Naive thymus-derived CD8-positive, alpha-beta T cell (primary cell): ENCODE measurements at places on chromosomes 11 and 22.

DNA sequence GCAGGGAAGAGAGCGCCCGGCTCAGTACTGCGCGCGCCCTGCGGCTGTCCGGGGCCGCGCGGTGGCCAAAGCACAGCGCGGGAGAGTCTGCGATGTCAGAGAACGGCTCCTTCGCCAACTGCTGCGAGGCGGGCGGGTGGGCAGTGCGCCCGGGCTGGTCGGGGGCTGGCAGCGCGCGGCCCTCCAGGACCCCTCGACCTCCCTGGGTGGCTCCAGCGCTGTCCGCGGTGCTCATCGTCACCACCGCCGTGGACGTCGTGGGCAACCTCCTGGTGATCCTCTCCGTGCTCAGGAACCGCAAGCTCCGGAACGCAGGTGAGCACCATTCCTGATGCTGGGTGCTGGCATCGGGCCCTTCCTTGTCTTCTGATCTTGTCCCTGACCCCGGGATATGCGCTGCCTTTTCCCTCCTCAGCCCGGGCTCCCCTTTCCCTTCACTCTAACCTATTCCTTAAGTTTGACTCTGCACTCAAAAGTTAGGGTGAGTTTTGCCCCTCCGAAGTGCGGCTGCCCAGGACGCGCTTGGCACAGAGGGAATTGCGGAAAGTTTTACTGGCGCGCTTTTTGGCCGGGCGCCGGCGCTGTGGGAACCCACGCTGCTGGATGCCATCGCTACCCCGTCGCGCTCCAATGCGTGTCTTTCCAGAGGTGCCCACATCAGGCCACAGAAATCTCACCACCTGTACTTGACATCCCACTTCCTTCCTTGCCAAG is at the start of gene MTNR1B:
Gene MTNR1B, plus strand, starts transcription at position 18 of the 714 bp plus-strand sequence. Its CDS starts 75 bp downstream, at position 93.
- no peak for DNase-seq

- DNase-seq: no peak
Measured at GRCh38 chr11:10927538-10927937, 69.7 kb upstream of the ZBED5 start.

- no peak for DNase-seq
Measured at GRCh38 chr11:119728211-119728626, 781 bp downstream of the NECTIN1 start.

- DNase-seq: no peak
Measured at GRCh38 chr11:123330471-123330870, 99.6 kb upstream of the GRAMD1B start.

- DNase-seq: no peak
Measured at GRCh38 chr11:47280860-47281259, 10.9 kb downstream of the MADD start.

GRCh38 chr22:50502096-50502495 is 5.4 kb downstream of the LMF2 start:
- DNase-seq: no peak

DNA sequence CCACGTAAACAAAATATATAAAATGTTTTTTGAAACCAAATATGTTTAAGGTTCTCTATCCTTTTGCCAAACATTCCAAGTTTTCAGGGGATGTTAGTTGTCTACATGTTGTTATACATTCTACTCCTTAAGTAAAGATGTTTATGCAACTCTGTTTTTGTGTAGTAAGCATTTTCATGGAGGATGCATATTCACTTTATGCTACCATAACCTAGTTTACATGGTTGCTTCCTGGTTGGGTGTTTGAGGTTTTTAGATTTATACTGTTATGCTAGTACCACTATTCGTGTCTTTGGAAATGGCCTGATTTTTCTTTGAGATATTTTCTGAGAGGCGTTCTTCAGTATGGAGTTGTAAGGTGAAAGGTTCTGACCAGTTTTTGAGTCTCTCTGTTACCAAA is 131.1 kb upstream of the SORL1-AS1 start:
- no peak for DNase-seq

DNA sequence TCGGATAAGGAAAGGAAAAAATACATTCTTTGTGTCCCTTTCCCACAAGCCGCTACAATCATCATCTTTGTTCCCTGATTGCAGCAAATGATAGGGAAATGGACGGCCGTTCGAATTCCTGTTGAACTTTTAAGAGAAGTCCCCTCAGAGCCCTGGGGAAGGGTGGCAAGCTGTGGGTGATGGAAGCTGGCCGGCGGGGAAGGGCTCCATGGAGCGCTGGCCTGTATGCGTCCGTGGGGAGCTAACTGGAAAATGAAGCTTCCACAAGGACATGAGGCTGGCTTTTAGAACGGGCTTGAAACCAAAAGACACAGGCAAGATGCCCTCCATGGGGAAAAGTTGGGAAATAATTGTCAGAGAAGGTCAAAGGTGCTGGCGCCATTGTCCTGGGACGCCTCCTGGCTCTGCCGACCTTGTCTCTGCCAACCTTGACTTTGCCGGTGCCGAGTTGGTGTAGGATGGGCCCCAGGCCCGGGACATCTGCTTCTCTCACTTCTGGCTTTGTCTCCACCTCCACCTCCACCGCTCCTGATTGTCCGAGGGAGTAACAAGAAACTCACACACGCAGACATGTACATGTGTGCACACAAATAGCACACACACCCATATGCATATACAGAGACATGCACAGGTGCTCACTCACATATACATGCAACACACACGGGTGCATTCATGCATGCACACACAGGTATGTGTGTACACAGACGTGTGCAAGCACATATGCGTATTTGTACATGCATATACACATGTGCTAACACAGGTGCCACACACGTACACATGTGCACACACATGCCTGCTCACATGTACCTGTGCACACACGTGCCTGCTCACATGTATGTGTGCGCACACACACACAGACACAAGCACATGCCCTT is 14.5 kb upstream of the PPARA start:
- no peak for DNase-seq

DNA sequence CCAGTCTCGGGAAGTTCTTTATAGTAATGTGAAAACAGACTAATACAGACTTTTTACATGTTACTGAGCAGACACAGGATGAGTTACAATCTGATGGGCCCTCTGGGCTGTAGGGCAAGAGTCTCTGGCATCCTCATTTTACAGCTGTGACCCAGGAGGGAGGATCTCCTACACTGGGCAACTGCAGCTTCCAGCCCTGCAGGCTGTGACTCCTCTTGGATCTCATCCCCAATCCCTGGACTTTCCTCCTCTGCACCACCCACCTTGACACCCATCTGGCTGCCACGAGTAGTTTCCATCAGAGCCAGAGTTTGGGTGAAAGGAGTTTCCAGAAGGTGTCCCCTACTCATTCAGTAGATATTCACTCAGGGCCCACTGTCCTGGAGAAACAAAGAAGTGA is 48.9 kb upstream of the MYEOV start:
- no peak for DNase-seq

DNA sequence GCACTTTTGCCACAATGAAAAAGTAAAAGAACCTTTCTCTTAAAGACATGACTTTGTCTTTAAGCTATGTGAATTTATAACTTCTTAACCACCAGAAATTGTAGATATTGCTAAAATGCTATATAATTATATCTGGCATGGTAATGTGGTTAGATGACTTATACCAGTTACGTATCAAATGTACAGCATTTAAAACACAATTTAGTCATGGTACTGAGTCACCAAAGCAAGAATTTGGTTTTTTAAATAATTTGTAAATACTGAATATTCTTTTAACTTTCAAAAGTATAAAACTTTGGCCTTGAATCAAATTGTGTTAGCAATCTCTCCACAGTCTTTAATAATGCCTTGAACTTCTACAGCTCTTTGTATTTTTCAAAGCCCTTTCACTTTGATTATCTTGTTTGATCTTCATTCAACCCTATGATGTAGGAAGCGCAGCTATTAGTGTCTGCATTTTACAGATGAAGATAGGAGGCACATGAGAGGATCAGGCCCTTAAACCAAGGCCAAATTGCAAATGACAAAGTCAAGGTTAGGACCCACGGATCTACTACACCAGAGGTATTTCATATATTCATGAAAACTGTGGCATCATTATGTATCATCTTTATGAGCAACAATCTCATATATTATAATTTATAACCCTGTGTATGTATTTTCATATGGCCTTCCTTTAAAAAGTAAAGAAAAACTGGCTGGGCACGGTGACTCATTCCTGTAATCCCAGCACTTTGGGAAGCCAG is 4.4 kb upstream of the SYTL2 start:
- DNase-seq: no peak

- DNase-seq: no peak
Measured at GRCh38 chr11:17853280-17853679, 118.7 kb downstream of the KCNC1 start.

DNA sequence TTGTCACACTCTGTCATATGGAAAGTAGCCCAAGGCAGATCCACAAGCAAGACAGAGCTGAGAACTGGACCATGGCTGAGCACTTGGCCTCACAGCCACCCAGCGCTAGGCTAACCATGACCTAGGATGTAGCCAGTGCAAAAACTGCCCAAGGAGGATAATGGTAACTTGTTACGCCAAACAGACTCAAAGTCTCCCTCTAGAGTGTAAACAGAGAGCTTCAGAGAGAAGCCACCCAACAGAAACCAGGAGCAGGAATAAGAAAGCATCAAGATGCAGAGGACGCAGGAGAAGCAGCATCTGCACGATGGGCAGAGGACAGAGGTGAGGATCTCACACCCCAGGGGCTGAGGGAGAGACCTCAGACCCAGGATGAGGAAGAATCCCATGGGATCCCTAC is 97.9 kb downstream of the RCN1 start:
- DNase-seq: no peak

- DNase-seq: no peak
Measured at GRCh38 chr22:49602481-49602880, 225.2 kb downstream of the BRD1 start.

DNA sequence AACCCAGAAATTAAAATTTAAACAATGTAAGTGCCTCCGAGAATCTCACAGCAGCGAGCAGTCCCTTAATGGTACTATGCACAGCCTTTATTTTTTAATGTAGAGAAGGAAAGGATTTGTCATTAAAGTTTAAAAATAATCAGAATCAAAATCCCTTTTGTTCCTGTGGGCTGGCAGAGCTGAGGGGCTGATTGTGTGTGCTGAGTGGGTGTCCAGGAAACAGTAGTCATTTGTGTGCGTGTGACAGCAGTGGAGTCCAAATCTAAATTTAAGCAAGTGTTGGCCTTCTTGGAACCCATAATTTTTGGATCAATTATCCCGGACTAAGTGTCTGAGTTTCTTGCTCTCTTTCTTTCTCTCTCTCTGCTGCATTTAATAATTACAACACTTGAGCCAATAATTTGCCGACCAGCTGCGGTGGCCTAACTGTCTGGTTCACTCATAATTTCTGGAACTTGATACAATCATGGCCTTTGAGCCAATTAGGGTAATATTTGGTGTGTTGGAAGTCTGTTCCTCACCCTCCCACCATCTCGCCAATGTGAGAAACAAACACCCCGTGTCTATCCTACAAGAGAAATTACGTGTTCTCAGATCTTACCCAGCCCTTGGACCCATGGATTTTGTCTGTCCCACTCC is 528.0 kb downstream of the SOX6 start:
- DNase-seq: no peak

GRCh38 chr11:94002226-94002625 is 18.9 kb upstream of the HEPHL1 start:
- DNase-seq: no peak

GRCh38 chr11:31958076-31958735 is 132.7 kb upstream of the RCN1 start:
- no peak for DNase-seq

GRCh38 chr11:32331098-32331497 is 104.2 kb downstream of the WT1 start:
- DNase-seq: no peak

DNA sequence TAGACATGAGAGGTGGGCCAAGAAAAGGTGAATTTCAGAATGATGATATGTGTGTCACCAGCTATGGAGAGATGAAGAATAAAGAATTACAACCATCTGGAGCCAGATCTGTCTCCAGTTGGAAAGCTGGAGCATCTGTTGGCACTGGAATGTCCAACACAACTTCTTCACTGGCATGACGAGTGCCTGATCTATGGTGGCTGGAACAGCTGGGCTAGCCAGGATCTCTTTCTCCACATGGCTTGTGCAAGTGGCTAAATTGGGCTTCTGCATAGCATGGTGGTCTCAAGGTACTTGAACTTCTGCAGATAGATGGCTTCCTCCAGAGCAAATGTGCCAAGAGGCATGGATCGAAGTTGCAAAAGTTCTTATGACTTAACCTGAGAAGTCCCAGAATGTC is 256.1 kb upstream of the NCAM1 start:
- DNase-seq: no peak

- DNase-seq: no peak
Measured at GRCh38 chr11:68012044-68012842, 2.1 kb downstream of the ALDH3B1 start.

- DNase-seq: no peak
Measured at GRCh38 chr22:41584881-41585280, 4.8 kb downstream of the PMM1 start.
